Stimulated activated CD4-positive, alpha-beta T cell treated with anti-CD3 and anti-CD28 coated beads, Interleukin-1b, Interleukin-23, amount 100 ng/mL, for 48 hours (primary cell): ENCODE measurements at places on chromosomes 12 and 14.

DNA sequence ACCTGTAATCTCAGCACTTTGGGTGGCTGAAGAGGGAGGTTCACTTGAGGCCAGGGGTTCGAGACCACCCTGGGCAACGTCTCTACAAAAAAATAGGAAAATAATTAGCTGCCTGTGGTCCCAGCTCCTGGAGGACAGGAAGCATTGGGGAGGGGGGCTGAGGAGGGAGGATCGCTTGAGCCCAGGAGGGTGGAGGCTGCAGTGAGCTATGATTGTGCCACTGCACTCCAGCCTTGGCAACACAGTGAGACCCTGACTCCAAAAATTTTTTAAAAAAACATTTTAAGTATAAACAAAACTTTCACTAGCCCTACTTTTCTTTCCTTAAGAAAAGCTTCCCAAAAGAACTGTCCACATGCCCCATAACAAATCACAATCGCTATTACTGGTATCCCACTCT is 1.6 kb downstream of the L2HGDH start:
- no peak for DNase-seq

DNA sequence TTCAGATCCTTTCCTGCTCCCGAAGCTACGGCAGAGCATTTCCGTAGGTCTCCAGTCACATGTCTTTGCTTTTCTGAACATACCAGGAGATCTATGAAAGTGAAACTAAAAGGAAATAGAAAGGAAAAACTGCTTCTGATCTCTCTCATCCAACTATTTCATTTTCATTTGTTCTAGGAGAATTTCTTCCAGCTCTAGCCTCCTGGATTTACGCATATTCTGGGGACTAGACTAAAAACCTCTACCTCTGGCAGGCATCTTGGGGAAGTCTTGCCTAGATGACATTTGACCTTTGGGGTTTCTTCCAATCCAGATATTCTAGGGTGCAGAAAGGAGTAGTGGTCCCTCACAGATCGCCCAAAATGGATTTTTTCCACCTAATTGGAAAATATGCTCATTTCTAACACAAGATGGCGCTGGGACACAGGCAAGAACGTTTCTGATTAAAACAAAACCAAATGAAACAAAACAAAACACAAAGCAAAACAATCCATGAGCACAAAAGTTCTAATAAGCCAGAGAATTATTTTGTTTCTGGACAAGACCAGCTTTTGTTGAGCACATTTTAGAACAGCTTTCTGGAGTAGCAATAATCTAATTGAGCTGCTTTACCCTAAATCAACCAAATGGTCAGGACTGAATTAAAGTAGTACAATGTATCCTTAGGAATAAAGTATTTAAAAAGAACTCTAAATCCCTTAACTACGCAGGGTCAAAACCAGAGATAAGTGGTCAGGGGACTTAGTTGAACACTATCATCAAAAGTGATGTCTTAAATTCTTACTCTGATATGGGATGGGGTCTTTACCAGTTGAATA is 12.3 kb upstream of the PARP11 start:
- DNase-seq = peak; percentile 27

DNA sequence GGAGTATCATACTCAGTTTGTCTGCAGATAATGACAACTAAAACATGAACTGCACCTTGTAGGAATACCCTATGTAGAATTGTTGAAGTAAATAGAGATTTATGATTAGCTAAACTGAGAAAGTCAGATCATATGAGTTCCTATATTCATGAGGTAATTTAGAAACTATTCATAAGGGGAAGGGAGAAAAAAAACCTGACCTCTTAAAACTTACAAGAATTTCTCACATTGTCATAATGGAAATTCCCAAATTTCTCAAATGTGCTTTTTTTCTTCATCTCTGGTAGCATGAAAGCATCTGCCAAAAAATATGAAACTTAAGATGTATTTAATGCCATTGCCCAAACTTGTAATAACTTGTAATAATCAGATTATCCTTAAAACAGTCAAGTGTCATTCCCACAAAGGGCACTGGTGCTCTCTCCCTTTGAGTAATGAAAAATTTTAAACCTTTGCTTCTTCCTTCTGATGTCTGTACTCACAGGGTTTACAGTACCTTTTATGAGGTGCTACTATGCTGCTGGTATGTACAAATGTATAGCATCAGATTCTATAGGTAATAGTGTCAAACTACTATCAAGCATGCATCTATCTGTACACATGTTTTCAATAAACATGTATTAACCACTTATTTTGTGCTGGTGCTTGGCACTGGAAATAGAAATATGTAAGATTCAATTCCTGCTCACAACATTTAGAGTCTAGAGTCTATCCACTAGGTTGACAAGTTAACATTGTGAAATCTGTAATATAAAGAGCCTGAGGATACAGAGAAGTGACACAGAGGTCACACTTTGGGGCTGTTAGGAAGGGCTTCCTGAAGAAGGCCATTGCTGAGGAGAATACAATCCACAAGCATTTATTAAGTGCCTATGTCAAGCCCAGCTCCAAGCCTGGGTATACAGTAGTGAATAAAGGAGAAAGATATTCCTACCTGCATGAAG is 17.4 kb upstream of the DRAM1 start:
- no peak for DNase-seq

DNA sequence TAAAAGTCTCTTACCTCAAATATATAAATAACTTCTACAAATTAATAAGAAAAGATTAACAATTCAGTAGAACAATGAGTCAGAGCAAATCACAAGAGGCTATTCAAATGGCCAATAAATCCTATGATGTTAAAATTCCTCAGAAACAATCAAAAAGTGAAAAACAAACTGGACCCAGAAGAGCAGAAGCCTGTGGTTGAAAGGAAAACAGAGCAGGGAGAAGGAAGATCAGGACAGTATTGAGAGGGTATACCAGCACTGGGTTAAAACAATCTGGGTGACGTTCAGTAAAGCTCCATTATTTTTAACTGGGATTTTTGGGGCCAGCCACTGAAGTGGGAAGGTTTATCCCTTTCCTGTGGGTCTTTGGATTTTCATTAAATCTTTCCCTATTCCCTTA is 39.7 kb upstream of the PCED1B start:
- no peak for DNase-seq

DNA sequence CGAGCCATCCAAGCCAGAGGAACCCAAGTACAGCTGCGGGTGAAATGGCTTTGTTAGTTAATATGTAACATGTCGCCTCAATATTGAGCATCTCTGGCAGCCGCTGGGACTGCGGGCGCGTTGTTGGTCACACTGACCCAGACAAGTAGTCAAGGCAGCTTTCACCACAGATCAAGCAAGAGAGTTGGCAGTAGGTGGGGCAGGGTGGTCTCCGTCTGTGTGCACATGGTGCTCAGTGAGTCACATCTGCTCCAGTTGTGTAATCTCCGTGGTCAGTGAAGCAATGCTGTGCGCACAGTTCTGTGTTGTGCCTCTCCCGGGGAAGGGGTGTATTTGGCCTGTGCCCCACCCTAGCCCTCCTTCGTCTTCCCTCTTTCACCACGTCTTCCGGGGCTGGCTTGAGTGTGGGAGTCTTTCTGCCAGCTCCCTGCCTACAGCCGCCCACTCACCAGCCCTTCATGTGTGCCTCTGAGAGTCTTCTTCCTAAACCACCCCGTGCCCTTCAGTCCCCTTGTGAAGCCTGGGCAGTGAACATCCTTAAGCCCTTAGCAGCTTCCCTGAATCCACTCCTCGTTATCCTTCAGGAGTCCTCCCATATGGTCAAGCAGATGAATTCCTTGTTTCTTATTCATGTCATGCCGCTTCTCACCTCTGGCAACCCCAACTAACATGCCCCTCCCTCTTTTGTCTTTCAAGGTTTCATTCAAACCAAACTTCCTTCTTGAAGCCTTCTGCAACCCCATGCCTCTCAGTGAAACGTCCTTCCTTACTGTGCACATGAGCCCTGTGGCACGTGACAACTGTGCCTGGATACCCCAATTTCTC is 242.1 kb downstream of the CACNA1C start:
- DNase-seq = no peak

- DNase-seq = no peak
These were observed 29.2 kb downstream of the GPR135 start for GRCh38 chr14:59435987-59436386.

DNA sequence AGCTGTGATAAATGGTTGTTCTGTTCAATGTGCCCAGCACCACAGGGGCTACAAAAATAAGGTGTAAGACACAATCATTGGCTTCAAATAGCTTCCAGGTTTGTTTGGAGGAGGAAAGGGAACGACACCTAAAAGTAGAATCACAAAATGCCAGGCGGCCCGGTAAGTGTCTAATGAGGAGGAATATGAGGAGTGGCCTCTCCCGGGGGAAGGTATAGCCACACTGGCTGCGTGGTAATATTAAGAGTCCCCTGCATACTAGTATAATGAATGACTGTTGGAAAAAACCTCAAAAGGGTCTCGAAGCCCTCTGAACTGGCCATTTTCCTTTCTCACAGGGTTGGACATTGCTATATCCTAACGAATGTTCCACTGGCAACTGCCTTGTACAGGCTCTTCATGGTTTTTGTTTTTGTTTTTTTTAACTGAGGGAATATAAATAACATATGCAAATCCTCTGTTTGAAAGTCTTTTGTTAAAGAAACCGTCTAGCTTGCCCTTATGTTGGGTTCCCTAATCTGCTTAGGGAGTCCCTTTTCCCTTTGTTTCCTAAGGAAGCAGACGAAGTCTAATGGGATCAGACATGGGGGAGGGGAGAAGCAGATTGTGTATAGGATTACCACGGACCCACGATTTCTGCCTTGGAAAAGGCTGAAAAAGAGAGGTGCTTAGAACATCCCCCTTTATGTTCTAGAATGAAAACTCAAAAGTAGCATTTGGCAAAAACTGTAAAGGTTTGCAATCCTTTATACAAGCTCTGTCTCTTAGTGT is 4.2 kb downstream of the CCDC60 start:
- DNase-seq = no peak

DNA sequence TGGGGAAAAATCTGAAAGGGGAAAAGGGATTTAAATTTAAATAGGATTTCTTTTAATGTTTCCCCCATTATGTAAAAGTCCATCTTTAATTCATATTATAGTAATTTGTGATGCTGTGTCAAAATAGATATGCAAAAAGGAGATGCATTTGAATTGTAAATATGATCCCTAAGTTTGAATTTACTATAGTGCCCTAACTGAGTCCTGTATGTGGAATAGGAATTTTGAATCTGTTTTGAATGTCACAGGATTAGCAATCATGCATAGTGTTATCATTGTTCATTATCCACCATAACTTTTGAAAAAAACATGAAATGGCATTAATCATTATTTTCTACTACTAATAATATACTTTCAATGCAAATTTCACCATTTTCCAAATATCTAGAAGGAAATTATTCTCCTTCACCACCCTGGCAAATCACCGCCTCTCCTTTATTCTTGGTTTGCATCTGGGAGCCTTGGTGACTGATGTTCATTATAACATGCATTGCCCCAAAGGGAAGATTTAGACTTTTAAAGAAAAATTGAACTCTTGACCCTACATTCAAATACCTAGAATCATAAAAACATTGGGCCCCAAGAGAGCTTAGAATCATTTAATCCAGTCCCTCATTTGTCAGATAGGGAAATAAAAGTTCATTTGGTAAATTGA is 341.5 kb upstream of the TMPO start:
- no peak for DNase-seq

DNA sequence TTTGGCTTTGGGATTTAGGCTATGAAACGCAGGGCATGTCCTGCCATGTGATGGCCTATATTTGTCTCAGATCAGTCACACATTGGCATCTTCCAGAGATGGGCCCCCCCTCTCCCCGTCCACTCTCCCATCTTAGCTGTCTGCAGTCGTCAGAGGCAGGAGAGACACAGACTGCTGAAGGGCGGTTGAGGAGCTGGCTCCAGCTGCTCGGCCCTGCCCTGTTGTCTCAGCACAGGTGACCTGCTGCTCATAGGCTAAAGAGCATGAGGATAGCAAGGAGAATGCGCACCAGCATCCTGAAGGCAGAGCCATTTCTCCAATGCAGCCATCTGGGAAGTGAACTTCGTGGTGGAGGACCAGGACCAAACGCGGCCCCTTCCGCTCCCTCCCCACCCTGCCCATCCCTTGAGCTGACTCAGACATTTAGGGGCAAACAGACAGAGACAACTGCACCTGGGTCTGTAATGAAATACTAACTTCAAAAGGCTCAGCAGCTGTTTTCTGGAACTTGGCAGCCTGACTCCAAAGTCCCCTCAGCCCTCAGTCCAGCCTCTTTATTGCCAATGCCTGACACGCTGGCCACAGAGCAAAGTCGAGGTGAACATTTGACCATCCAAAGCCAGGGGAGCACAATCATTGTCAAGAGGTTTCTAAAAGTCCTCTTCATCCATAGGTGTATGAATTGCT is 22.3 kb downstream of the FZD10 start:
- DNase-seq = no peak

- DNase-seq = no peak
These were observed 507 bp upstream of the PTPN11 start for GRCh38 chr12:112418273-112418607.

DNA sequence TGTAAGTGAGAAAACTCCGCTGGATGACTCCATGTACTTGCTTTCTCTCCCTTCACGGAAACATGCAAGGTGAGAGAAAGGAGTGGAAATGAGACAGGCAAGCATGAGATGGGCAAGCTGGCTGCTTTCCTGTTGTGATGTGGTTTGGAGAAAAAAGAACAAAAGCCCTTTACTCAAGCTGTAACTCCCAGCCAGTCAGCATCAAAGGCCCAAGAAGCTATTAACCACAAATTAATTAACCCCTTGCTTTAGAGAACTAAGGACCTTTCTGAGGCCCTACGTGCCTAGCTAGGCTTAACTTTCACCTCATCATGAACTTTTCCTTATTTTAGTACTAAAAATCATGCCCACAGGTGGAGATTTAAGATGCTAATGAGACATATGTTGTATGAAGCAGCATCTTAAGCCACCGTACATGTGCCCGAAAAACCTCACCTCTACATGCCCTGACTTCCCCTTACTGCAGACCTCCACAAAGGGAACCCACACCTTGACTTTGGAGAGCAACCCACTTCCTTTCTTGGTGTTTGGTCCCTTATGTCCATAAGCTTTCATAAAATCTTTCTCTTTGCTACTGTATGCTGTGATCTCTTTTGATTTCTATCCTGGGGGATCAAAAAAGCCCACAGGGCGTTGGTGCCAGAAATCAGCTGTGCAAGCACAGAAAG is 87.0 kb downstream of the GALNT8 start:
- DNase-seq = no peak

- no peak for DNase-seq
These were observed 196.4 kb downstream of the TMTC3 start for GRCh38 chr12:88338486-88338885.

- peak; percentile 85 for DNase-seq
These were observed 32.2 kb downstream of the SUSD6 start for GRCh38 chr14:69643430-69644200.

DNA sequence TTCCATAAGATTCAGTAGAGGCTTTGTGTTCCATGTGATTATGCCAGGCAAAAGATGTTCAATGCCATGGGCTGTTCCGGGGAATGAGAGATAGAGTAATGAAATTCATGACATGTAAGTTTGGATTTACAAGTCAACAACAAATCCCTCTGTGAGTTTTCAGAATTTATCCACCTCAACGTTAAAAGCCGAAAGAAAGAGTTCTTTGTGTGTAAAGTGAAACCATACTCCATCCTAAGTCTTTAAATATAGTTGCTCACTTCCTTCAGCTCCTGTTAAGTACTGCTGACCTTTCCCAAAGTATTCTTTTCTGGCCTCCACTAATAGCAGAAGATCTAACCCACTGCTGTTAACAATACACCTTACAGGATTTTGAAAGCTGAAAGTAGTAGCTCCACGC is 190.0 kb downstream of the TMX1 start:
- no peak for DNase-seq

GRCh38 chr12:19575337-19576243 is 136.3 kb downstream of the AEBP2 start:
- no peak for DNase-seq

GRCh38 chr12:124296916-124297351 is 2.0 kb downstream of the RFLNA start:
- no peak for DNase-seq

- no peak for DNase-seq
These were observed 47.8 kb upstream of the MYF6 start for GRCh38 chr12:80659512-80660063.
